NCI-H524 (cell line): ENCODE measurements at places on chromosomes 12 and 14.
A peak's percentile ranks its signal among the peaks of the same experiment; 100 is the strongest.

GRCh38 chr12:97127061-97127460, 220.0 kb downstream of the NEDD1 start:
- DNase-seq = peak; percentile 71

DNA sequence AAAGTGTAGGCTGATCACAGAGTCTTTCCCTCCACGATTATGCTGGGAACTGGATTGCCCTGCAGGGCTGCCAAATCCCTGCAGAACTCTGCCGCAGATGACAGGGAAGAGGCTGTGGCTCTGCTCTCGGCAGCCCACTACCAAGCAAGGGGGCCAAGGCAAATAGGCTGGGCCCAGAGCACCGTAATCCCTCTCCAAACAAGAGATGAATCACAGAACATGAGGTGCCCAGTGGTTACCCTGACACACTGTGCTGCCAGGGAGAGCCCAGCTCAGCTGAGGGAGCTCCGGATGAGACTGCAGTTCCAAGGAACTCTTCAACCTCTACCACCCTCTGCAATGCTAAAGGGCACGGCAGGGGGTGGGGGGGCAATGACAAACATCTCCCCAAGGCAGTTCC, 33.9 kb downstream of the STON2 start:
- DNase-seq = peak; percentile 78

DNA sequence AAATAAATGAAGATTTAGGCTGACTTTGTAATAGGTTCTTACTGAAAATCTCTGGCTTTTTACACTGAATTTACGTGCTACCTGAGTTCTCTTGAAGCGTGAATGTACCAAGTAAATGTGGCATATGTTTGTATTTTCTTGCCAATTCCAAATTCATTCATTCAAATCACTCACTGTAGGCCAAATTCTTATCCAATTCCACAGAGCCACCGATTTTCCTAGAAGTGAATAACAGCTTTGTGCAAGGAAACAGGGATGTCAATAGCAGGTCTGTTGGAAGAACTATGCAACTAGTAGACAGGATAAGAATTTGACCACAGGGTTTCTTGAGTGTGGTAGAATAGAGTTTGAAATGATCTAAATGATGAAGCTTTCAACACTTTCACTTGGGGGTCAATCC, 86.8 kb downstream of the SOX5 start:
- DNase-seq = no peak

DNA sequence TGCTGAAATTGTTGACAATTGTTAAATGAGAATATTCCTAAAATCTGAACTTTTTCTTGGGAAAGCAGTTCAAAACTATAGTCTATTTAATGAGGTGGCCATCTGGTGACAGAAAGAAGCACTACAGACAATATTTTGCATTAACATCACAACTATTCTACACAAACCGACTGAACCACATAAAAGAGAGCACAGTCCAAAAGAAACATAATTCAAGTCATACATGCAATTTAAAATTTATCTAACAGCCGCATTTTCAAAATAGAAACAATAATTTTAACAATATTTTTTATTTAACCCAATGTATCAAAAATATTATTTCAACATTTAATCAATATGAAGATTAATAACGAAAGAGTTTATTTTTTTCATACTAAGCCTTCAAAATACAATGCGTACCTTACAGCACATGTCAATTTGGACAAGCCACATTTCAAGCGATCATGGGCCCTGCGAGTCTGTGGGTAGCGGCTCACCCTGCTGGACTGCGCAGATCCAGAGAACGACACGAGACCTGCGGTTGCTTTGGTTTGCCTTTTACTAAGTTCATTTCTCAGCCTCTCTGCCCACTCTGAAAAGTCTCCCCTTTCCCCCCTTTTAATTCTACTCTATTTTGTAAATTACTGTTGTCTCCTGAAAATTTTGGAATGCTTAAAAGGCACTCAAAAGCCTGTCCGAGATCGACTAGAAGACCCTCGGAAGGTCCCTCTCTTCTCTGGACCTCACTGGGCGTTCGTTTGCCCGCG, 947 bp upstream of the LRRC9 start:
- DNase-seq = peak; percentile 69

DNA sequence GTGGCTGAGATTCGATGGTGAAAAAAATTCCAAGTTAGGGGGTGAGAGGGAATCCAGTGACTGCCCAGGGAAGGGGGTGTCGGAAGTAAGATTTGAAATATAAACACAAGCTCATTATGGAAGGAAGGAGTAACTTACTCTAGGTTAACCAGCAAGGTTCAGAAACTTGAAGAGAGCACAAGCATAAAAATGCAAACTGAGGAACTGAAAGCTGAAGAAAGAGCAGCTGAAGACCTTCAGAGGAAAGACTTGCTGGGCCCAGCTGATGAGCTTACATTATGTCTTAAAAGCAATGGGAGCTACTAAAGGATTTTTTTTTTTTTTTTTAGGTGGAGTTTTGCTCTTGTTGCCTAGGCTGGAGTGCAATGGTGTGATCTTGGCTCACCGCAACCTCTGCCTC, 189.7 kb upstream of the GRIN2B start:
- no peak for DNase-seq

DNA sequence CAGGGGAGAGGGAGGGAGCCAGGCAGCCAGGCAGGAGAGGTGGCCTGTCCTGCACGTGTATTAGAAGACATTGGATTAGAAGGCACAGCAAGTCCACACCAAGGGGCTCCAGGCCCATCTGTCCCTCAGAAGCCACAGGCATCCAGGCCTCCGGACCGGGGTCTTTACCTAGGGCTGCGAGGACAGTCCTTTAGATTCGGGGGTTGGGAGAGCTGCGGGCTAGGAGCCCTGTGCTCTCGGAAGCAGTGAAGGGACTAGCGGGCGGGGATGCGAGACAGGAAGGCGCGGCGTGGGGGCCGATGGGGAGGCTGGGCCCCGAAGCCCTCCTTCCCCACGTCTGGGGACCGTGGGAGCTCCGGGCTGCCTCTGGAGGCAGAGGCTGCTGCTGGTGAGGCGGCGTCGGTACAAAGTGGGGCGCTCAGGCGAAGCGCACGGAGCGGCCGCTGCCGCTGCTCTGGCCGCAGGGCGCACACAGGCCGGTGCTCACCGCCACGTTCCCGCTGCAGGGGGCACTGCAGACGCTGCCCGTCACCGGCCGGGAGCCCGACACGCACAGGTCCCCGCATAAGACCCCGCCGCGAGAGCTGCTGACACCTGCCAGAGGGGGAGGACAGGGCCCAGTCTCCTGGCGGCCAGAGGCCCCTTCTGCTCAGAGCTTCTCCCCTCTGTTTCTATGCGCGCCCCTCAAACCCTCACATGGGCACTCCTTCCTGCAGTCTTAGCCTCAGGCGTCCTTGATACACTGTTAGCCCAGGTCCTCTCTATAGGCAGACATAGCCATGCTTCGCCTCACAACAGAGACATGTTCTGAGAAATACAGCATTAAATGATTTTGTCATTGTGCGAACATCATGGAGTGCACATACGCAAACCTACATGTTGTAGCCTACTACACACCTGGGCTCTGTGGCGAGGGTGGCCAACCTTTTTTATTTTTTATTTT, 17.3 kb downstream of the KRT7 start:
- DNase-seq = no peak

- no peak for DNase-seq
Measured at GRCh38 chr14:64581363-64581762, 31.6 kb downstream of the PPP1R36 start.

- peak; percentile 63 for DNase-seq
Measured at GRCh38 chr12:128829861-128830504, 6.2 kb upstream of the SLC15A4 start.

GRCh38 chr12:59134750-59135149, 214.4 kb upstream of the LRIG3 start:
- no peak for DNase-seq

DNA sequence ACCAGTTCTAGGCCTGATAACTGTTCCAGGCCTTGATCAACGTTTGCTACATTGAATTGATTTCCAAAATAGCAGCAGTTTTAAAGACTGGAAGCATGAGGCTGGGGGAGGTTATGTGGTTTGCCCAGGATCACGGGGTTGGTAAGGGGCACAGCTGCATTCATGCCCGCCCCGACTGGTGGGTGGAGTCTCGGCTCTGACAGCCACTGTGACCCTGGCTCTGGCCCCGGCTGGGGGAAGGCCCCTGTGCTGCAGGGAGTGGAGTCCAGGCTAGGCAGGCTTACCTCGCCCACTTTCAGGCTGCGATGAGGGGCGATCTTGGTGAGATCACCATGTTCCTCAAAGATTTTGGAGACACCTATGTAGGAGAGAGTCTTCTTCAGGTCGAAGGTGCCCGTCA, 13.3 kb upstream of the SERPINA9 start:
- DNase-seq = no peak

GRCh38 chr12:106178562-106178961, 39.8 kb upstream of the NUAK1 start:
- DNase-seq = no peak

- DNase-seq = no peak
Measured at GRCh38 chr12:116677202-116677661, 60.6 kb downstream of the SPRING1 start.

DNA sequence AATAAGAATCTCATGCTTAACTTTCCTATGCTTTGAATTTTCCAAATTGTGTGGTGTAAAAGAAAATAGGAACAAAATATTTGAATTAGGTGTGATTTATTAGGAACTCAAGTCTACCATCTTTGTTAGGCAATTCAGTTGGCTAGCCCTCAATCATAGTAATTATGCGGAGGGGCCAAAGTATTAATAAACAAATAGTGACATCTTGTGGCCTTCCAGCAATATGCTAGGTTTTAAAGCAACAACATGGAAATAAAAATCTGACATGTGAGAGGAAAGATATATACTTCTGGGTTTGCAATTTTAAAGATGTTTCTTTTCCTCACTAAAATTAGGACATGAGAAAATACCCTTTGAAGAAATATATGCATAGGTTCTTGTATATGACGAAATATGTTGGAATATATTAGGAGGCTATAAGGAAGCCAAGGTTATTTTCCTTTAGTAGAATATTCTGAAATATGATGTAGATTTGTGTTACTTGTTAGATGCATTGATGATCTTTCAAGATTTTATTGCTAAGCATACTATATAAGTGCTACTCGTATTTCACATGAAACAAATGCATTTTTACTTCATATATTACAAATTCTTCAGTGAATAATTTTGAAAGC, 200.4 kb downstream of the PTPRO start:
- no peak for DNase-seq

GRCh38 chr12:107318806-107319532, 225.6 kb upstream of the CRY1 start:
- peak; percentile 40 for DNase-seq

DNA sequence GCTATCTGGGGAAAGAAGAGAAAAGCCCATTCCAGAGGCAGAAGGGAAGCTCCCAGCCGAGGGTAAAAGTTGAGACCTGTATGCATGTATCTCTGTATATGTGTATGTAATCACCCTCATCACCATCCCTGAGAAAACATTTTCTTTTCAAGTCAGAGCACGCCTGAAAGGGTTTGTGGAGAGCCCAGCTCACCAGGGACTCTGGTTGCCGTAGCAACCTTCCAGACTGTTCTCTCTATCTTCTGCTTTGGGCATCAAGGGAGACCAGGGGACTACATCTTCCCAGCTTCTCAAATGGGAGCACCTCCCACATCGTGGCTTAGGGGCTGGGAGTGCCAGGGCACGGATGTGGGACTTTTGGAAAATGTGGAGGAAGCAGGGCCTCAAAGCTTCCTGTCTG, 93.5 kb downstream of the GALNT8 start:
- DNase-seq = peak; percentile 9

- DNase-seq = peak; percentile 72
Measured at GRCh38 chr12:116604178-116604895, 45.2 kb downstream of the MAP1LC3B2 start.

DNA sequence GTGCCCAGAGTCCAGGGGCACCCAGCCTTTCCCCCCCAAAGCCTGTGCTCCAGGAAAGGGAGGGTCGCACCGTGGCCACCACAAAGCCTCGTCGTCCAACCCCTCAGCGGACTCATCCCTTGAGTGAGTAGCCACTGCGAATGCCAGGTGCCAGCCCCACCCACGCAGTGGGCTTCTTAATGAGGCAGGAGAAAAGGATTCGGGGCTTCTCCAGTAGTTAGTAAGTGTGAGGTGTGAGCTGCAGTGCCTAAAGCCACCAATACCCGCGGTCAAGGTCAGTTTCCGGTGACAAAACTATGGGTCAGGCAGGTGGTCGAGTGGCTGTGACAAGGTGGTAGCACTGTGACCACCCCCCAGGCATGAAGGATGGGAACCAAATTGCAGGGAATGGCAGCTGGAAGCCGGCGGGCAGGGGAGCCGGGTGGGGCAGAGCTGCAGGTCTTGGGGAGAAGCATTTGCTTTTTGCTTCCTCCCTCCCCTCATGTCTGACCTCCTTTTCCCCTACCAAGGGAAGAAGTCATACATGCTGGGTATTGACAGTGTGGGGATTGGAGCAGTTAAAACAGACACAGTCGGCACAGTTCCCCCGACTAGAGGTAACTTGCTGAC, 8.0 kb downstream of the RAN start:
- DNase-seq = no peak

- DNase-seq = no peak
Measured at GRCh38 chr12:104952816-104953215, 5.3 kb downstream of the SLC41A2 start.

- DNase-seq = peak; percentile 82
Measured at GRCh38 chr14:51382506-51382905, 142.5 kb downstream of the TMX1 start.

- peak; percentile 91 for DNase-seq
Measured at GRCh38 chr14:35420036-35420811, 15.7 kb upstream of the NFKBIA start.

DNA sequence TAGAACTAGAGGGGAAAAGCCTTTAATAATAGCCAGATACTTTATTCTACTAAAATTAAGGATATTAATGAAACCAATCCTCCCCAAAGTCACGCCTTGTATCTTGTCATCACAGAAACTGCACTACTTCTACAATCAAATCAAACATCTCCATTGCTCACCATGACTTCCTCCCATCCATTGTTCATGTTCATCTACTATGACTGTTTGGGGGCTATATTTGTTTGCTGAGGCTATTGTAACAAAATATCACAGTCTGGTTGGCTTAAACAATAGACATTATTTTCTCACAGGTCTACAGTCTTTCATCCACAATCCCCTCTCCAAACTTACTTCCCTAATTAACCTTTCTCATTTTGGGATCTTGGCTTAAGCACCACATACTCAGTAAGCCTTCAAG, 193.6 kb upstream of the FSCB start:
- no peak for DNase-seq

- peak; percentile 46 for DNase-seq
Measured at GRCh38 chr14:94728950-94729349, 41.0 kb downstream of the GSC start.

GRCh38 chr12:20370866-20371519, 2.7 kb downstream of the PDE3A start:
- DNase-seq = no peak

- DNase-seq = no peak
Measured at GRCh38 chr12:62779488-62779887, 155.5 kb downstream of the PPM1H start.

GRCh38 chr14:78700236-78700635, 530.1 kb downstream of the NRXN3 start:
- DNase-seq = peak; percentile 50
